ENCODE measurements at places on chromosomes 7 and 10. TPM values are rescaled to one million over a fixed set of nuclear protein-coding genes. Genes with fewer than 3 reads are reported as not detected.

DNA sequence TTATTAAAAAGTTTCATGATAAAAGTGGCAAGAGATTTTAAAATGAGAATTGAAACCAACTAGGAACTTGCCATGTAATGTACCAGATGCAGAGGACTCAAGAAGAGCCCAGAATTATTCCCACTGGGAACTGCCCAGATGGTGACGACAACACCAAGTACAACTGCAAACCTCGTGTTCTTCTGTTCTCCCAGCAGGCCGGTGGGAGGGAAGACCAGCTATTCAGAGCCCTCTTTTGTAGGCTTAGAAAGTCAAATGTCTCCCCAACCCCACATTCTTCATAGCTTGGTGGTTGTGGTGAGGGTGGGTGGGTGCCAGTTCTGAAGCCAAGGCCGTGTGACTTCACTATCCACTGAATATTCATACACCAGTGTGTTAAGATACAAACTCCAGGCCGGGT, 54.3 kb upstream of the ITGB1 start:
- no peak for DNase-seq

The PKD2L1 gene
- 4.7 TPM for polyA plus RNA-seq

GRCh38 chr7:45092931-45093235, 4.1 kb upstream of the NACAD start:
- no peak for DNase-seq

The H2BK1 gene
- not detected for polyA plus RNA-seq

The NSUN6 gene
- 34.7 TPM for polyA plus RNA-seq

The CADPS2 gene
- 6.0 TPM for polyA plus RNA-seq

DNA sequence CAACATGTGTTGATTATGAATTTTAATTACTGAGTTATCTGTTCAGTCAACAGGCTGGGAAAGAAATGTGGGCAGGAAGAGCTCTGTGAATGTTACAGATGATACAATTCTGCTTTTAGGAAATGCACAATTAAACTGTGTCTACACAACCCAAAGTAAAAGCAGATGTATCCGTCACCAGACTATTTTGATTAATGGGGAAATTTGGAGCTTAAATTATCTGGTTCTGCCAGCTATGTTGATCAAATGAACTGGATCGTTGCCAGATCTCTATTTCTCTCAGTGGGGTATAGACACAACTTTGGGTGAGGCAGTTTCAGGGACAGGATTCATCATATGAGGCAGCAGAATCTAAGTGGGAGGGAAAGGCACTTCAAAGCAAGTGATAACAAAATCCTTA, 136.5 kb downstream of the NEUROD6 start:
- DNase-seq, result no peak

DNA sequence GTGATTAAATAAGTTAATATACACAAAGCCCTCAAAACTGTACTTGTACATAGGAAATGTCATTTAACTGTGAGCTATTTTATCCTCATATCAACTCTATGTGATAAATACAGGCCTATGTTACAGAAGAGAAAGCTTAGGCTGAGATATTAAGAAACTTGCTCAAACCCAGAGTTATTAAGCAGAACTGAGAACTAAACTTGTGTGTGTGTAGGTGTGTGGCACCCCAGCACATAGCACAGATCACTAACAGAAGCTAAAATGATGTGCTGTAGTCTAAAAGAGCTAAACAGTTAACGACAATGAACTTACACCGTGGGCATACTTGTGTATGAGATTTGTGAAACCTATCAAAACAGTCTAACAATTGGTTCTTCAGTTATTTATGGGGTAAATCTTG, 34.5 kb downstream of the MTPN start:
- no peak for DNase-seq

GRCh38 chr10:15627617-15628196, 92.0 kb downstream of the ITGA8 start:
- no peak for DNase-seq

Data from testis (tissue), 5 donors.